ENCODE measurements at places on chromosomes 3 and 15.

DNA sequence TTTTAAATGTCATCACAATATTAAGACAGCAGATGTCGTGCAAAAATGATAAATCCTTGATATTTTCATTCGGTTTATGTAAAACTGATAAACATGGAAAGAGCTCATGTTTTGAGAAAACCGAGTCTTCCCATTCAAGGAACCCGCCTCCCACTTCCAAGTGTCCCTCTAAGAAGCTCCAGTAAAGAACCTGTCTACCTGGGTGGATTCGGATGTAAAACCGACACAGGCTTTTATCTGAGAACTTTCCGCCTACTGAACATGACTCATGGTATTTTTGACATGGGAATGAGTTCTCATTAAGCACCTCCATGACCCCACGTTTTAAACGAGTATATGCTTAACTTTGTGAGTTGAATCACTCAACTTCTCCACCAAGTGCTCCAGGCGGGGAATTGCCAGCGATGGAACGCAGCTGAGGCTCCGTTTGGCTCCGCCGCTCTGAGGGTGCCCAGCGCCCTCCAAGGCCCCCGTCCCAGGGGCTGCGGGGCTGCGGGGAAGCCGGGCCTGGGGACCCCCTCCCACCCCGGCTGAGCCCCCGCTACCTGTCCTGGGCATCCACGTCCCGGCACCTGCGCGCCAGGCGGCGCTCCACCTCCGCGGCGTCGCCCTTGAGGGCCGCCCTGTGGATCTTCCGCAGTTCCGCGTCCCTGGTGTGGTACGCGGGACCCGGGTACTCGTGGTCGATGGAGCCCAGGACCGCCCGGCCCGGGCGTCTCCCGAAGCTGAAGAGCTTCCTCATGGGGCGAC is 119.9 kb downstream of the LMLN start:
- no peak for DNase-seq

DNA sequence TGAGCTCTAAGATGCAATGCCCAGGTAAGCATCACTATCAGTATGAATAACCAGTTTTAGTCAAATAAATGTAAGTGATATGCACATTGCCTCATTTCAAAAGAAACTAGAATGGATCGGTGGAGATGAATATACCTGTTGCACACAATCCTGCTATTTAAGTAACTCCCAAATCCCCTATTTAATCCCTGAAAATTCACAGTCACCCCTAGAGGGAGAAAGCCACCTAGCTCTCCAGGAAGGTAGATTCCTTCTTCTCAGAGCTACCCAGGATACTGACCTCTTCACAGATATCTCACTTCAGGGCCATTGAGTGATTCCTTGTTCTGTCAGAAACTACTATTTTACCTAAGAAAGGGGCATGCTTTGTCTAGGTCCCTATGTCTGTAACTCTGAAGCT is 11.7 kb downstream of the LSAMP start:
- no peak for DNase-seq

DNA sequence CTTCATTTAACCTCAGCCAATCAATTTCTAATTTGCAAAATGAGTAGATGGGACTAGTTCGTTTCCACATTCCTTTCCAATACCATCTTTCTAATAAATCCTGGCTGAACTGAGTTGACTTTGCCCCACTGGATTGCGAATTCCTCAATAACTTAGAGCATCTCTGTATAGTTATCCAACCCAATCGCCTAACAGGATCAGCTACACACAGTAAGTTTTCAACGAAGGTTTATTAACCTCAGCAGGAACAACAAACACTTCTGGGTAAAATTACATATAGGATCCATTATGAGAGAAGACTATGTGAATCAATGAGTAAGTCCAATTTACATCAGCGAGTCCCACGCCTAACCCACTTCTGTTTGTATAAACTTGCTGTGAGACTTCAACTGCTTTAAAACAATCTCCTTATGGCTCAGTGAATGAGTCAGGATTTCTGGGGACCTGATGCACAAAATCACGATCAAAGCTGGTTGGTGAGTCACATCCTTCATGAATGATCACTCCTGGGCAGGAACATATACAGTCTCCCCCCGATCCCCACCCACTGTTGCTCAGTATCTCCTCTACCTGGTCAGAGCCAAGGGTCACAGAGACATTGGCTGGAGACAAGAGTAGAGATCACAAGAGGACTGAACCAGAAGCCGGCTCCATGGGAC is 142.8 kb downstream of the EDEM1 start:
- no peak for DNase-seq

GRCh38 chr3:65619888-65620287 is 418.8 kb downstream of the MAGI1 start:
- no peak for DNase-seq

- DNase-seq = no peak
Measured at GRCh38 chr15:40082195-40082883, 26.3 kb downstream of the BMF start.

GRCh38 chr3:135165260-135165659 is 370.2 kb downstream of the EPHB1 start:
- no peak for DNase-seq

GRCh38 chr3:133843634-133844033 is 38.0 kb downstream of the SRPRB start:
- DNase-seq = no peak

- DNase-seq = no peak
Measured at GRCh38 chr3:60657972-60658371, 593.3 kb downstream of the FHIT start.

DNA sequence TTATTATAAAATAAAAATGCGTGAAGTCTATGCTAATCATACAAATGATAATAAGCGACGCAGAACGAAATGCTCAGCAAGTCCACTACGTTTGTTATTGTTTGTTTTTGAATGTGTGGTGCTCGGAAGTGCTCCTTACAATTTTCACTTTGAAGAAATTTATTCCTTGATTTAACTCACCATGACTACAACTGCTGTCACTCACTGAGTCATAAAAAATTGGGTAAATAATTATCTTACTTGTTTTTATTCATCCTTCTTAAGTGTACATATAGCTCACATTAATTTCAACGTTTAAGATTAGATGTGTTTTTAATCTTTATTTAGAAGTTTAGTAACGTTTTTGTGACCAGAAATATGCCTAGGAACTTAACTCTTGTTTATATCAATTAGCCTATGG is 66.7 kb upstream of the NANOGP8 start:
- DNase-seq = no peak

DNA sequence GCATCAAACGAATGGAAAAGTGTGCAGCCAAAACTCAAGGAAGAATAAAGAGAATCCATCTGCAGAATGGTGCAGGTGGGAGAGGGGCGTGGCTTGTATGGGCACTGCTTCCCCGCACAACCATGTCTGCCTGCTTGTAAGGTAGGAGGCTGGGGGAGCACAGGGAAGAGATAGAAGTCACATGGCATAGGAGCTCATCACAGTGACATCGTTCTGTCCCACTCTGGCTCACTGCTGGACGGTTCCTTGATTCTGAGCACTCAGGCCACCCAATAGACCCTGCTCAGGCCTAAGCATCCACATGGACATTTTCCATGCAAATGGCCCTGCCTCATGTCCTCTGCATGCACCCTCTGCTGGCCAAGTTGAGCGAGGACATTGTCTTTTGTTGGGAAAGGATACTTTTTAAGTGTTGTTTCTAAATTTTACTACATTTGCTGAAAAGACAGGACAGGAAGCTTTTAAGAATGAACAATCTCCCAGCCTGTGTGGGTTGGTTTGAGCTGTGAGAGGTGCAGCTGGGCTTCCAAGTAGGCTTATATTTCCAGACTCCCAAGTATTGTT is 3.1 kb downstream of the MYLK start:
- no peak for DNase-seq

- no peak for DNase-seq
Measured at GRCh38 chr3:60101621-60102020, 1051.8 kb upstream of the CFAP20DC start.

DNA sequence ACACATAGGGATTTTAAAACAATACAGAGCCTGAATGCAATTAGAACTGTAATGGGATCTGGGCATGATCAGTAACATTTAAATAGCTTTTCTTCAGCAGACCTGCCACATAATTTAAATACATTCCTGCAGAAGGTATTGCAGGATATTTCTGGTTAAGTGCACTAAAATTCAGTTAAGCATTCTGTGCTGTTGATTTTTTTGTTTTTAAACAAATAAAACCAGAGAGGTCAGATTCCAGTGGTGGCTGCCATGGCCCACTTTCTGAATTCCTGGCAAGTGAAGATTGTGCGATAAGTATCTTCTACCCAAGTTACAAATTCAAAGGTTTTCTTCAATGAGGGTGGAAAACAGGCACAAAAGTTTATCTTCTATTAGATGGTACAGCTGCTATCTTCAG is 98.7 kb downstream of the RAP2B start:
- no peak for DNase-seq

DNA sequence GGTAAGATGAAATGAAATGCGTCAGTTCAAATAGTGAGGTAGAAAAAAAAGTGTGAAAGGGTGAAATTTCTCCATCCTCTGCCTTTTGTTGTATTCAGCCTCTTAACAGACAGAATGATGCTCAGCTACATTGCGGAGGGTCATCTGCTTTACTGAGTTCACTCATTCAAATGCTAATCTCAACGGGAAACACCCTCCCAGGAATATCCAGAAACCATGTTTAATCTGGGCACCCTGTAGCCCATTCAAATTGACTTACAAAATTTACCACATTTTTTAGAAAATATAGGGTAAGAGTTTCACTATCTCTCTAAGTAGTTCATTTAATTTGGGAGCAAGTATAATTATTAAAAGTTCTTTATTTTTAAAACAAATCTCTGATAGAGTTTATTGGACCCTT is 42.9 kb downstream of the C3orf38 start:
- no peak for DNase-seq

DNA sequence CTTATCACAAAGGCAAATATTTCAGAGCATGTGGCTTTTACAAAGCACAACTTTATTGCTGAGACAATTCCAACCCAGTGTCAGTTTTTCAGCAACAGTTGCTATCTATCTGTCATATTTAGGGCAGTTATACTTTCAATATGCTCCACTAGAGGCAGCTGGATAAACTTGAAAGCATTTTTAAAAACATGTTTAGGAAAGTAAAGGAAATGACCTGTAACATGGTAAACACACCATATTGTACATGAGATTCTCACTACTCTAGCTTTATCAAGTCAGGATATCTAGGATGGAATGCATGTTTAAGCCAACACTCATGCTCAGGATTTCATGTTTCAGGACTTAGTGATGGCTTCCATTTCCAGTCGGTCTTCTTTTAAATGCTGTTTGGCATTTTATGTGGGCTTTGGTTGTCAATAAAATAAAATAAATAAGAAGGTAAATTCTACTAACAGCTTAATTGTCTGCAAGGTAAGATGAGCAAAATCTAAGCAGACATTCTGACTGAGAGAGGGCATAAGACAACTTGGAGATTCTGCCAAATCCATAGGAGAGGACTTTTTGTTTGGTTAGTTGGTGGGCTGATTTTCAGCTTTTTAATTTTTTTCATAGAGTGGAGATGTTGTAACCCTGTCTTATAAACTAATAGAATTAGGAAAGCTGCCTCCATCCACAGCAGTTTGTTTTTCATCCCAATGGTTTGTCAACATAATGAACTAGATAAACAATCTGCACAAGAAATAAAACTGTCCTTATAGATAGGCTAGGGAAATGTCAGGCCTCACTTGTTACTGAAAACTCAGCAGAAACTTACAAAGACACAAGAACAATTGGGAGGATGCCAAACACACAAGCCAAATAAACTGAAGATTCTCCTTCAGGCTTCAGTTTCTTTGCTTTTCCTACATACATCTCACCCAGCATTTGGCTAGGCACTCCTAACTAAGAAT is 63.4 kb upstream of the CPB1 start:
- DNase-seq = no peak

DNA sequence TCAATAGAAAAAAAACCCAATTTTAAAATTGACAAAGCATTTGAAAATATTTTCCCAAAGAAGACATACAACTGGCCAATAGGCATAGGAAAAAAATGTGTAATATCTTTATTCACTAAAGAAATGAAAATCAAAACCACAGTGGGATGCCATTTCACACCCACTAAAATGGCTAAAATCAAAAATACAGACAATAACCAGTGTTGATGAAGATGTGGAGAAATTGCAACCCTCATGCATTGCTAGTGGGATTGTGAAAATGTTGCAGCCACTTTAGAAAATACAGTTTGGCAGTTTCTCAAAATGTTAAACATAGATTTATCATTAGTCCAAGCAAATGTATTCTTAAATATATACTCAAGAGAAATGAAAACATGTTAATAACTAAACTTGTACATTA is 315.1 kb upstream of the GPR149 start:
- no peak for DNase-seq

- no peak for DNase-seq
Measured at GRCh38 chr15:26157081-26157480, 294.0 kb upstream of the ATP10A start.

- no peak for DNase-seq
Measured at GRCh38 chr3:65902304-65902793, 136.4 kb downstream of the MAGI1 start.

DNA sequence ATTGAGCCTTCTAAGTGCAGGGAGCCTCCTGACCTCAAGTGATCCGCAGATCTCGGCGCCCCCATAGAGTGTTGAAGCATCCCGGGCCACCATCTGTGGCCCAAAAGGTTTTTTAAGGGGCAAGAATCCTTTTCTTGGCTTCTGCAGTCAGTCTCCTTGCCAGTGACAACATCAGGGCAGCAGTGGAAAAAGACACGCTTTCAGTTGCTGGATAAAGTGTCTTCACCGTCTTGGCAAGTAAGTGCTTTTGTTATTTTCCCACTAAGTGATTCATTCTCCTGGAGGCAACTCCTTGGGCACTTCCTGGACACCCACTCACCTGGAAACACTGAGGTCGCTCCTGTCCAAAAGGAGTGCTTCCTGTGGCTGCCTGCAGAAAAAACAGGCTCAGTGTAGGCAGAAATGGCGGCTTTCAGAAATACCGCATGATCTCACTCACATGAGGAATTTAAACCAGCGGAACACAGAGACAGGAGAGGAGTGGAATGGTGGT is 71.7 kb upstream of the ABHD2 start:
- DNase-seq = no peak

GRCh38 chr3:126024049-126024854 is 55.3 kb downstream of the ROPN1B start:
- no peak for DNase-seq

DNA sequence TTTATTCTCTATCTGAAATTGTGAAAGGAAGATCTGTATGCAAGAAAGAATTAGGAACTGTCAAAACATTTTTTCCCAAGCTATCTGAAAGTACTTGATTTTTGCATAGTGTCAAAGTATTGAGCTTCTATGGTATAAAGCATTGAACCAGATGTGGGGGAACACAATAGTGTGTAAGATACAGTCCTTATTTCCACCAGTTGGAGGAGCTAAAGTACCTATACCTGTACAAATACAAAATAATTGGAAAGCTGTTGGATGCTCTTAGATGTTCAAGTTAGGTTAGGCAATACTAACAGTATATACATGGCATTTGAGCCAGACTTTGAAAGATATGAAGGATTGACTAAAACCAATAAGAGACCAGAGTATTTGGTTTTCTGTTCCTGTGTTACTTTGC is 148.4 kb downstream of the B3GALNT1 start:
- DNase-seq = no peak

DNA sequence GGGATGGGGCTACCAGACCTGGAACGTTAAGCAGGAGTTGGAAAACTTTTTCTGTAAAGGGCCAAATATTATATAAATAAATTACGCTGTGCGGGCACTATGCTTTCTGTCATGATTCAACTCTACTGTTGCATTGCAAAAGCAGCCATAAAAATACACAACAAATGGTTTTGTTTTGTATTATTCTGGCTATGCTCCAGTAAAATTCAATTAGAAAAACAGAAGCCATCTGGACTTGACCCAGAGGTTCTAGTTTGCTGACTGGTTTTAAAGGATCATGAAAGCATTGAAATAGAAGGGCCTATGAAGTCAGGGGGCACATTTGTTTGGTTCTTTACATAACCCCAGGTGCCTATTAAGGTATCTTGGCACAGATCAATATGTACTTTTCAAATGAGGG is 647.4 kb upstream of the LMCD1 start:
- DNase-seq = no peak
